ENCODE measurements at places on chromosomes 6 and 20. TPM values are rescaled to one million over a fixed set of nuclear protein-coding genes. Genes with fewer than 3 reads are reported as not detected.

DNA sequence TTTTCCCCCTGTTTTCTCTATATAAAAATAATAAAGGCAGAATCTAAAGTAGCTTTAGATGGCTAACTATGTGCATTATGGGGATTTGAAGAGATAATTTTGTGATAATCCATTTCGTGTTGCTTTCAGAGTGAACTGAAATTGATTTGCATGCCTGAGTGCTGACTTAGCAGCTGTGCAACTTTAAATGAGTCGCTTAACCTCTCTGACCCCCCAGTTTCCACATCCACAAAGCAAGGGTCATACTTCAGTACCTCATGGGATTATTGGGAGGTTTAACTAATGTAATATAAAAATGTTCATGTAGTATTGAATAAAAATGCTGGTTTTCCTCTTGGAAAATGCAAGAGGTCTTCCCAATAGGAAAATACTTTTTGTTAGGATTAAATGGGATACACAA lies 63.8 kb upstream of the FABP7 start:
- DNase-seq = no peak

DNA sequence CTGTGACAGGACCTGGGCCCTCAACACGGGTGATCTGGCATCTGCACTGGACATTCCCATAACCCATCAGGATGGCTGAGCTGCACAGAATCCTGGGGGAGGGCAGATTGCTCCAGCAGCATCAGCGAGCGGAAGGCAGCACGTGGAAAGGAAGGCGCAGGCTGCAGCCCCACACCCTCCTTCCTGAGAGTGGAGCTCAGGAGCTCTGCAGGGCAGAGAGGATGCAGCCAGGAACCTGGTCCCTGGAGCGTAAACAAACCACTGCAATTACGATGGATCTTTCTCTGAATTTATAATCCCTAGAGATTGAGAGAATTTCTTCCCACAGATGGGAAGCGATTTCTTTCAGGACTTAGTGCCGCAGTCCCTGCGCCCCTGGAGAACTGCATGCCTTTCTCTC lies 39.7 kb upstream of the EMILIN3 start:
- DNase-seq = no peak

GRCh38 chr6:11775791-11776409 lies 2.7 kb downstream of the ADTRP start:
- no peak for DNase-seq

DNA sequence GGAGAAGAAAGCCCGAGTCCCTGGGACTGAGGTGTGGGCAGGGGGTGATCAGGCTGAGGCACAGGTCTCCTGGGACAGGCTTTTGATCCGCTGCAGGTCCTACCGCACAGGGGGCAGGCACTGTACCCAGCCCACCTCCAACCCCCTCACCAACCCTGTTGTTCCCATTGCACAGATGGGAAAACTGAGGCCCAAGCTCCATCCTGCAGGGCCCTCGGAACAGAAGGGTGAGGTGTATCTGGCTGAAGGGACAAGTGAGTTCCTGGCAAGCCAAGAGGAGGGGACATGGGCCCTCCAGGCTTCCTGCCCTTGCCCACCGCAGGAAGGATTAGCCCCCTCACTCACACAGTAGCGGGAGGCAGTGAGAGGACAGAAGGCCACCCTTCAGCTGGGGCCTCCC lies 16.5 kb upstream of the SPDEF start:
- no peak for DNase-seq

DNA sequence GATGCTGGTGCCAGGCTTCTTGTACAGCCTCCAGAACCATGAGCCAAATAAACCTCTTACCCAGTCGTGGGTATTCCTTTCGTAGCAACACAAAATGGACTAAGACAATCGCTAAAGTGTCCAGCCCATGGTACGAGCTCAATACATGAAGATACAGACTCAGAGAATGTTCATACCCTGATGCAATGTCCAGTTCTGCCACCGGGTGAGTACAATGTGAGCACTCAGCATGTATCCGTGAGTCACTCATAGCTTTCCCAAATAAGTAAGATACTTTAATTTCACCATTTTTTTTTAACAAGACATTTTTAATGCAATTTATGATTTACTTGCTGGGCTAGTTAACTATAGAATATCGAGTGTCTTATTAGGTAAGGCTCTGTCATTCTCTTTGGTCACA lies 26.7 kb upstream of the PDE10A start:
- no peak for DNase-seq

DNA sequence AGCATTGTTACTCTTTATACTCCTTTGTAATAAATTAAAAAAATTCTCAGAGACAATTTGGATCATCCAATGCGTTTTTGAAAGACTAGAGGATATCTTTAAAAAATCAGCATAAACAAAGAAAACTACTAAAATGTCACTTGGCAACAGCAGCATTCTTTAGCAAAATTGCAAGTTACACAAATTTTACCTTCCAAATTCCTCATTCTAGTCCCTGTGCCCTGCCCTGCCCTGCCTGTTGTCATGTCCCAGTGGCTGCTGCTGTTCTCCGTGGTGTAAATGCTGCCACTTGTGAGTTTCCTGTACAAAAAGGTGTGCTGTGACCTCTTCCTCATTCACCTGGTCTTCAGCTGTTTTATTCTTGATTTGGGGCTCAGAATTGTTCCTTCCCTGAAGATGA lies 83.2 kb downstream of the CDC5L start:
- DNase-seq = no peak

- DNase-seq = no peak
These were observed 28.6 kb downstream of the NOL4L start for GRCh38 chr20:32556312-32557184.

- DNase-seq = no peak
These were observed 349.9 kb downstream of the THBS2 start for GRCh38 chr6:168903613-168904345.

GRCh38 chr20:23550227-23550626 lies 18.1 kb downstream of the CST9L start:
- DNase-seq = no peak

DZANK1 gene
- total RNA-seq = 2.0 TPM

Data from activated CD4-positive, alpha-beta T cell treated with anti-CD3 and anti-CD28 coated beads for 36 hours (primary cell).